ENCODE measurements at places on chromosomes 1 and 21.

DNA sequence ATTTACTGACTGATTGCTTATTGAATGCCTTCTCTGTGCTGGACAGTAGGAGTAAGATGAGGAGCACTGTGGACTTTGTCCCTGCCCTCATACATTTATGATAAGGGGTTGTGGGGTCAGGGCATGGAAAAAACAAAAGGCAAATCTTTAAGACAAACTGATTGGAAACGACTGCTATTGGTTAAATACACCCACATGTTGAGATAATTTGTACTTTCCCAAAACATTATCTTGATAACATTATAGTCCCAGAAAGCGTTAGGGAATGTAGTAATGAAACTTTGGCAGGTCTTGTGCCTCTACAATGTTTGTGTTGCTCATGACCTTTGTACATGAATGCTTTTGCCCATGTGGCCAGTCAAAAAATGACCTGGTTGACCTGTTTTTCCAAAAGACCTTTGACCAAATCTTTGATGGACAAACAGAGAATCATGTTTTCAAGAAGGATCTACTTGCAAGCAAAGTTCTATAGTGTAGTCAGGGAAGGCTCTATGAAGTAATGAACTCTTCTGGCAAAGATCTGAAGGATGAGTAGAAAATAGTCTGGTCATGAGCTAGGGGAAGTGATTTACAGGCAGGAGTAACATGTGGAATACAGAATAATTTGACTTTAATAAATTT is 50.9 kb downstream of the LEPR start:
- no peak for DNase-seq

- DNase-seq, result no peak
Measured at GRCh38 chr1:56426587-56427381, 152.6 kb downstream of the PLPP3 start.

GRCh38 chr1:229756666-229757065 is 130.6 kb downstream of the URB2 start:
- peak; percentile 39 for DNase-seq

DNA sequence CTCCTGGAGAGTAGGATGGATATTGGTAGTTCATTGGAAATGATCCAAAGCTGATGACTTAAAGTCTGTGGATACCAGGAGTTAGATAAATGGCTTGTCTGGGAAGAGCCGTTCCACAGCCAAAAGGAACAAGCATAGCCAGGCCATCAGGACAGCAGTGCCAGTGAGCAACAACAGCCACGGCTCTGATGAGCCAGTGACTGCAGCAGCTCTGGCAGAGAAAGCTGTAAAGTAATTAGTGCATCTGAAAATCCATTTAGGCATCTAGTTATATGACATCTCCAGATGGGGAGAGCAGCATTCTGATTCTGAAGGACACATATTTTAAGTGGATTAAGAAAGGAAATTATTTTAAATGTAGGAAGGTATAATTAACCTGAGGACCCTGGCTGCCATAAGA is 256.2 kb upstream of the PLXNA2 start:
- no peak for DNase-seq

Data from AG08396 (cell line).